Ovary (tissue), 10 donors: ENCODE measurements at places on chromosomes 5 and 9. TPM values are rescaled to one million over a fixed set of nuclear protein-coding genes. Genes with fewer than 3 reads are reported as not detected.

CSF1R gene
- 14.3 TPM for total RNA-seq

PCDHGB4 gene
- total RNA-seq, result 12.0 TPM

MLANA gene
- not detected for total RNA-seq

PCDHB7 gene
- total RNA-seq, result 4.0 TPM

FBP2 gene
- not detected for total RNA-seq

SLC36A3 gene
- not detected for total RNA-seq

TLX3 gene
- not detected for total RNA-seq

CDX1 gene
- 0.23 TPM for total RNA-seq

- DNase-seq, result no peak
Observed at GRCh38 chr5:143314659-143315058, 88.8 kb downstream of the NR3C1 start.

DNA sequence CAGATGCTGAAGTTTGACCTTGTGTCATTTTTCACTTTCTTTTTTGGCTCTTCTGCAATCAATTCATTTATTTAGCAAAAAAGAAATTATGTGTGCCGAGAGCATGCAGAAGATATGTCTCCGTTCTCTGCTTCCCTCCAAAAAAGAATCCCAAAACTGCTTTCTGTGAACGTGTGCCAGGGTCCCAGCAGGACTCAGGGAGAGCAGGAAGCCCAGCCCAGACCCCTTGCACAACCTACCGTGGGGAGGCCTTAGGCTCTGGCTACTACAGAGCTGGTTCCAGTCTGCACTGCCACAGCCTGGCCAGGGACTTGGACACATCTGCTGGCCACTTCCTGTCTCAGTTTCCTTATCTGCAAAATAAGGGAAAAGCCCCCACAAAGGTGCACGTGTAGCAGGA lies 2.4 kb downstream of the FGFR4 start:
- DNase-seq, result peak; percentile 57

- no peak for DNase-seq
Observed at GRCh38 chr5:93476251-93476742, 104.7 kb downstream of the NR2F1-AS1 start.

DNA sequence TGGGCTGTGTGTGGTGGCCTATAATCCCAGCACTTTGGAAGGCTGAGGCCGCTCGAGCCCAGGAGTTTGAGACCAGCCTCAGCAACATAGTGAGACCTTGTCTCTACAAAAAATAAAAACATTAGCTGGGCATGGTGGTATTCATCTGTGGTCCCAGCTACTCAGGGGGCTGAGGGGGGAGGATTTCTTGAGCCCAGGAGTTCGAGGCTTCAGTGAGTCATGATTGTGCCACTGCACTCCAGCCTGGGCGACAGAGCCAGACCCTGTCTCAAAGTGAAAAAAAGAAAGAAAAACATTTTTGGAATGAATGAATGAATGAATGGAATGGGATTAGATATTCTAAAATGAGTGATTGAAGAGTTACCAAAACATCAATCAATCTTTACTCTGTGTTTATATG lies 85.8 kb downstream of the FGF1 start:
- DNase-seq, result no peak

- no peak for DNase-seq
Observed at GRCh38 chr9:112680731-112681402, 37.0 kb downstream of the INIP start.

DNA sequence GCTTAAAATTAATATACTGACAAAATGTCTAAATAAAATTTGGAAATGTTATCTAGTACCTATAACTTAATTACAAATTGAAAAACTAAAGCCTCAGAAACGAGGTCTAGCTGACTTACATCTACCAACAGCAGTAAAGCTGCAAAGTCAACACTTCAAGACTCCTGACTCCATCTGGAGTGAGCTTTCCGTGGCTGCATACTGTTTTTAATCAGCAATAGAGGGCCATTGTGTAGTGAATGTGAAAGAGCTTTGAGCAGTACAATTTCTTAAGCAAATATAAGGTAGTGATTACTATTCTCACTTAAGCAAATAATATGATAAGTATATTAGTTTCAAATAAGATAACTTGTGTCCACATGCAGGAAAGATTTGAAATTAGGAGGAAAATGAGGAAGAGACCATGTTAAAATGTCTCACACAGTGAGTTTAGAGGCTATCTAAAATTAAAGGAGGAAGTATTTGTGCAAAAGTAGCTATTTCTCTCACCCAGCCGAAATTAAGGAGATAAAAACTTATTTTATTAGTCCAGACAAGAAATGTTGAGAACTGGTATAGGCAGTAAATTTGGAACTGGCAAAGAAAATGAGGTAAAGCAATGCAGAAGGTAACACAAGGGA lies 6.4 kb downstream of the SPINK6 start:
- DNase-seq, result no peak

DNA sequence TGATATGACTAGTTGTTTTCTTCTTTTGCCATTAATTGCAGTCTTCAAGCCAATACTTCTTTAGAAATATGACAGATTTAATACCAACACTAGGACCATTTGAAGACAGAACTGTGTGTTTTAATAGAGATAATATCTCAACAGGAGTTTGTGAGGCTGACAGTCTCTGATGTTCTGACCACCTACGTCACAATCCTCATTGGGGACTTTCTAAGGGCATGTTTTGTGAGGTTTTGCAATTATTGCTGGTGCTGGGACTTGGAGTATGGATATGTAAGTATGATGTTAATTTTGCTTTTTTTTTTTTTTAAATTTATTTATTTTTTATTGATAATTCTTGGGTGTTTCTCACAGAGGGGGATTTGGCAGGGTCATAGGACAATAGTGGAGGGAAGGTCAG lies 147.6 kb downstream of the ALDH1A1 start:
- no peak for DNase-seq

GRCh38 chr5:171823269-171823668 lies 37.7 kb downstream of the SMIM23 start:
- DNase-seq, result no peak

DNA sequence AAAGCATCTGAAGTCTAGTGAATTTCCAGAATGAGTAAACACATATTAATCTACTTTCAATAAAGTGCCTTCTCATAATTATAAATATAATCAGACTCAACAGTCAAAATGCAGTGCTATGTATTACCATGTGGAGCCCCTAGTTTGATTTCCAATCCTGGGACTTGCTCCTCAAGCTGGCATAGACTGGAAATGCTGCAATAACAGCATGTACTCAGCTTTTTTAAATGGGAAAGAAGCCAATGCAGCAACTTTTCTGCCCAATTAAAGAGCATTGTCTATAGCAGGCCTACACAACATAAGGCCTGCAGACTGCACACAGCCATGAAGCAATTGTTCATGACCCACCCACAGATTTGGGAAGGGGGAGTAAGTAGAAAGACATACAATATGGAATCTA lies 103.2 kb downstream of the NR2F1-AS1 start:
- no peak for DNase-seq

DNA sequence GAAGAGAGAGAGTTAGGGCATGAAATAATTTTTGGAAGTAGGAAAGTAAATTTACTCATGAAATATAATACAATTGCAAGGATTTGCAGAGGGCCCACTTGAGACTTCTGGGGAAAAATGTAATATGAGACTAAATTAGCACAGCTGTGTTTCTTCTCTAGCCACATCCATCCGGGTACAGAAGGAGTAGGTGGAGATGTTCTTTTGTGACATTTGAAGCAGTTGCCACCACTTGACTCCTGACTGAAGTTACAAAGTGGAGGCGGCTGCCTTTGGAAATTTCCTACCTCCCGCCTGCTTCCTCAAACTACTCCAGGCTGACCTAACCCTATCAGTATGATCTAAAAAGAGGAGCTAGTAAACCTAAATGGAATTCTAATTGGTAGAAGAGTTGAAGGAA lies 58.1 kb upstream of the SHISAL2B start:
- no peak for DNase-seq

DNA sequence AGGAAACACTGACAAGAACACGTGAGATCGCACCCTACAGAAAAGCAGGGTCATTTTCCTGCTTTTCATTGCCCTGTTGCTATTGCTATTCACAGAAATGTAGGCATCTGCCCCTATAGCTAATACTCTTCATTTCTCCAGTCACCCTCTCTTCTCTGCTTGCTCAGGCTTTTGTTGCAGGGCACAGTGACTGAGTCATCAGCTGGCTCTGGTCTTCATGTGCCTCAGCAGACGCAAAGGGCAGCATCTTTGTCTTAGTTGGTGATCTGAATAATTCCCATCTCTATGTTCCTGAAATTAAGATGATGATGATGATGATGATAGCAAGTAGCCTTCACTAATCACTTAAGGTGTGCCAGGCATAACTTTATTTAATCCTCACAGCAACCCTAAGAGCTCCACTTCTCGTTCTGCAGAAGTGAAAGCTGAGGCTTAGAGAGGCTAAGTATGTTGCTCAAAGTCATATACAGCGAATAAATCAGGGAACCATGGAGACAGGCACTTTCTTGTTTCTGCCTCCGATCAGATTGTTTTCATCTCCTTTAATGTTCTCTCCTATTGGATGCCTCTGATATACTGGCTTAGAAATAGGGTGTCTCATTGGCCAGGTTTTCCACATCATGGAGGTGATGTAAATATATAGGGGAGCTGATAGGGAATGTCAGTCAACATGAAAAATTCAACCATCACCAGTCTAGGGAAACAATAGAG lies 133.0 kb upstream of the STK32A start:
- DNase-seq, result no peak

DNA sequence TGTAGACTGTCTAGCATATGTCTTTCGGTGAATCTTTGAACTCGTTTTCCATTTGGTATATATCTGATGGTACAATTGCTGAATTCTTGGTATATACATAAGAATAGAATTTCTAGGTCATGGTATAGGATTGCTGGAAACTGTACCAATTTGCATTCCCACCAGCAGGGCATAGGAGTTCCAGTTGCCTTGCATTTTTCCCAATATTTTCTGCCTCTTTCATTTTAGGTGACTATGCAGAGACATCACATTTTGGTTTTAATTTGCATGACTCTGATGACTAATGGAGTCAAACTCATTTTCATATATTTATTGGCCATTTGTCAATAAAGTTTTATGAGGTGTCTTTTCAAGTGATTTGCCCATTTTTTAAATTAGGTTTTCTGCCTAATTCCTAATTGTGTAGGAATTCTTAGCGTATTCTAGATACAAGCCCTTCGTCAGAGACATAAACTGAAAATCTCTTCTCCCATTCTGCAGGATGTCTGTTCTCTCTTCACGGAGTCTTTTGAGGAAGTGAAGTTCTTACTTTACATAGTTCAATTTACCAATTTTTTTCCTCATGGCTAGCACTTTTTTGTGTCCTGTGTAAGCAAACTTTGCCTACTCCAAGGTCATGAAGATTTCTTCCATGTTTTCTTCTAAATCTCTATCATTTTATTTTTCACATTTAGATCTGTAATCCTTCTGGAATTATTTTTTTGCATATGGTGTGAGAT lies 28.9 kb upstream of the PDCD1LG2 start:
- DNase-seq, result no peak

DNA sequence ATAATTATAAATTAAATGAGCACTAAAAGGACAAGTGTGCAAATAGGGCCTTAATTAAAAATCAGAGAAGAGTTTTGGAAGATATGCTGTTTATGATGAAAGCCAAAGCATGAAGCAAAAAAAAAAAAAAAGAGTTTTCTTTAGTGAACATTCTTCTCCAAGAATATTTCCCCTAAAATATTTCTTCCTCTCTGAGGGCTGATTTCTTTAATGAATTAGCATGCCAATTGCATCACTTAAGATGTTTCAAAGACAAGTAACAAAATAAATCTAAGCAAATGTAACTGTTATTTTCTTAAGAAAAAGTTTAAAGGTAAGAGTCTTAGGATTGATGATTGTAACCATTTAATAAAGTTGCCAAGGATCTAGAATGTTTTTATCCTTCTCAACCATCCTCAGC lies 81.6 kb upstream of the MPDZ start:
- no peak for DNase-seq

- DNase-seq, result no peak
Observed at GRCh38 chr5:849651-850301, 1.0 kb downstream of the ZDHHC11 start.

GRCh38 chr5:76469656-76470290 lies 66.7 kb downstream of the IQGAP2 start:
- no peak for DNase-seq

DNA sequence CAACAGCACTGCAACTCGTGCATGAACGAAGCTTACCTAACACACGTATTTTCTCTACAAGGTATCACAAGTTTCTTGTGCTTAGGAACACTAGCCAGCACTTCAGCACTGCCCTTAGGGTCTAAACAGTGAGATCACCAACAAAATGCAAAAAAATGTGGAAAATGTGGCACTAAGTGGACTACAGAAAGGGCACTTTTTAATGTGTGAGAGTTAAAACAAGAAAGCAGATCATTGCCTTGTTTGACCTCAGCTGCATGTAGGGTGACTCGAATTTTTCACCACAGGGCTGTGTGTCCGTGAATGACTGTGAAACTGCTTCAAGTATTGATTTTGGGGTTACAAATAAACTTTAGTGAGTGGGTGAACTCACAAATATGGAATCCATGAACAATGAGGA lies 90.5 kb downstream of the MARCHF3 start:
- DNase-seq, result no peak

DNA sequence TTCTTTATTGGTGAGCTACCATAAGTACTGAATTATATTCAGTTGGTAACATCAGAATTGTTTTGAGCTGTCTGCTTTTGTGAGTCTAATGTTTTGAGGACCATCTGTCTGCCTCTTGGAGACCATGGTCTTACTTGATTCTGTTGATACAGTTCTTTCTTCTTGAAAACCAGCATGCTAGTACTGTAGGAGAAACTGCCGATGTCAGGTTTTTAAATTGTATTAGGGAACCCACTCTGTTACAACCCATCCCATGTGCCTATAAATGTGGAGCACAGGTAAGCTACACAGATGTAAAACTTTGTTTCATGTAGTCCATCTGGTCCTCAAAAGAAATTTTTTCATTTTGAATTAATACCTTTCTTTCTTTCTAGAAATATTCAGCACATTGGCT lies 103.4 kb upstream of the DMRTA1 start:
- DNase-seq, result no peak

DNA sequence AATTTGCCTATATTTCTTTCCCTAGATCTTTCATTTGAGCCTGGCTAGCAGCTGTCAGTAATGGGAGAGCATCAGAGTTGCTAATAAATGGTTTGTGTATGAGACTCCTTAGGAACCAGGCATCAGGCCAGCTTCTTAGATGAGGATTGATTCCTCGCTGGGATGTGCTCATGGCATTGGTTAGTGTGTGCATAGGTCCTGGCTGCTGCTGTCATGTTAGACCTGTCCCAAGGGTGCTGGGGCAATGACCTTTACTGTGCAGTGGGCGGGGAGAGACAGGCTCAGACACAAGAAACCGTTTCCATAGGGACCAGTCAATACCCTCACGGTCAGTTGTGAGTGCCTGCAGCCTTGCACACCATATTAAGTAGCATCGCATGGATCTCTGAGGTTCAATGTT lies 112.3 kb upstream of the NR3C1 start:
- DNase-seq, result no peak
